WTC11 (cell line): ENCODE measurements at places on chromosomes 12 and 14. TPM values are rescaled to one million over a fixed set of nuclear protein-coding genes. Genes with fewer than 3 reads are reported as not detected.
A peak's percentile ranks its signal among the peaks of the same experiment; 100 is the strongest.

Gene TUBA1C
- total RNA-seq = 458 to 540 TPM (median 478 TPM) in 3 replicates

Gene GPRC5D
- total RNA-seq = 0.33 TPM in 1 of 3 replicates, not detected in the others

Gene HSP90AA1
- 808 to 842 TPM (median 832 TPM) in 3 replicates for total RNA-seq

Gene CIDEB
- total RNA-seq = 4.7 to 6.1 TPM (median 5.6 TPM) in 3 replicates

Gene PRB2
- not detected in 3 replicates for total RNA-seq

Gene DNAJC22
- total RNA-seq = 0.14 to 0.24 TPM (median 0.23 TPM) in 3 replicates

Gene CNTN1
- 15.6 to 17.0 TPM (median 16.9 TPM) in 3 replicates for total RNA-seq

Gene SLC15A4
- 5.6 to 6.4 TPM (median 5.8 TPM) in 3 replicates for total RNA-seq

Gene CD163L1
- 0.26 to 1.0 TPM (median 0.32 TPM) in 3 replicates for total RNA-seq

DNA sequence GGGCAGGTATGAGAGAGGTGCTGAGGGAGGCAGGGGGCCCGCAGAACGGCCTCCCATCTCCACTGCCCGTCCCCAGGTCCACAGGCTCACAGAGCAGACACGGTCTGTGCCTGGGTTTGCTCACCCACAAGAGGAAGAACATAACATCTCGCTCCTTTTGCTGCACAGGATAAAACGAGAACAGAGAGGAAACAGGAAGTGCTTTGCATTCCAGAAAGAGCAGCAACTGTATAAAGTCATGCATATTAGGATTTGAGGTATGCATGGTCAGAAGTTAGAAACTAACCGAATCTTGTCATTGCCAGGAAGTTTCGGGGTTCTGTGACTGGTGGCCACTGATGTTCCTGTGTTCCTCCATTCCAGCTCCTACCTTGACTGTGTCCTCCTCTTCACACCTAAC is 25.0 kb downstream of the NTF3 start:
- no peaks in the 10 kb centered on the region for H3K27me3 ChIP-seq
- no peak for DNase-seq
- H3K4me1 ChIP-seq = peaks cover 22% of the 10 kb centered on the region
- H3K36me3 ChIP-seq = no peaks in the 10 kb centered on the region
- H3K4me3 ChIP-seq = no peak overlapping the region
- H3K27ac ChIP-seq = no peak overlapping the region

GRCh38 chr14:68291820-68292219 is 472.2 kb downstream of the RAD51B start:
- no peaks in the 10 kb centered on the region for H3K36me3 ChIP-seq
- peak overlapping the region; percentile 78 for H3K27ac ChIP-seq
- H3K4me1 ChIP-seq = peaks cover 46% of the 10 kb centered on the region
- H3K4me3 ChIP-seq = no peak overlapping the region
- DNase-seq = peak; percentile 59

DNA sequence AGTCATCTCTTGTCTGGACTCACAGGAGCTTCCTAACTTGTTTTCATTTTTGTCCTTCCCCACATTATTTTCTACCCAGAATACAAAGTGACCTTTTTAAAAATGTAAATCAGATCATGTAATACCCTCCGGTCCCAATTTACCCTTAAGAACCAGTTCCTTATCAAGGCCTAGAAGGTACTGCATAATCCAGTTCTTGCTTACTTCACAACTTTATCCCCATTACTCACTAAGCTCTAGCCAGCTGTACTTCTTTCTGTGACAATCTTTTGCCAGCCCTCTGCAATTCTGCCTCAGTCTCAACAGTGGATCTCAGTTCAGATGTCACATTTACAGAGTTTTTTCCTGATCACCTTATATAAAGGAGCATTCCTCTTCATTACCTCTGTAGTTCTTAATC is 11.6 kb downstream of the RAP1B start:
- H3K27me3 ChIP-seq = no peaks in the 10 kb centered on the region
- H3K4me1 ChIP-seq = peaks cover 48% of the 10 kb centered on the region
- peaks cover 25% of the 10 kb centered on the region for H3K36me3 ChIP-seq
- no peak for DNase-seq
- no peak overlapping the region for H3K4me3 ChIP-seq

- H3K27me3 ChIP-seq = no peaks in the 10 kb centered on the region; the same call in 1 of the 2 replicates
- H3K4me3 ChIP-seq = no peak overlapping the region
- H3K4me1 ChIP-seq = peaks cover 53% of the 10 kb centered on the region
- no peak for DNase-seq
Observed at GRCh38 chr12:19436931-19437330, 2.4 kb upstream of the AEBP2 start.

DNA sequence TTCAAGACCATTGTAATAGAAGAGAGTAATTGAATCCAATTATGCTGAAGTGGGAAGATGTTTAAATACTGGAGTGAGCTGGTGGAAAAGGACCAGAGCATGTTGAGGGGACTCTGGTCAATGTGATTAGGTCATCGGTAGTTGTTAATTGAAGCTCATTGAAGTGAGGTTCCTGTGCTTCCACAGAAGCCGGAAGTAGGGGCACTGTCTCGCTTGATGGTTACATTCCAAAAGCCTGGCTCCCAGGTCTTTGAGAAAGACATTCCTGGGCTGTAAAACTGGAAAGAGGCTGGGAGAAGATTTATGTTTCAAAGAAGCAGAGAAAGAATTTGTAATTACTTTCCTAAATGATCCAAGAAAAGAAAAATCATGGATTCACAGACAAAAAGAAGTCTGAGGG is 12.3 kb upstream of the CLECL1 start:
- no peaks in the 10 kb centered on the region for H3K36me3 ChIP-seq
- DNase-seq = no peak
- H3K4me1 ChIP-seq = peaks cover 21% of the 10 kb centered on the region
- H3K4me3 ChIP-seq = no peak overlapping the region
- no peak overlapping the region; the same call in 1 of the 2 replicates for H3K27ac ChIP-seq

GRCh38 chr12:23523339-23523738 is 426.1 kb downstream of the SOX5 start:
- no peaks in the 10 kb centered on the region; the same call in 1 of the 2 replicates for H3K27me3 ChIP-seq
- no peak for DNase-seq
- H3K36me3 ChIP-seq = peaks cover 35% of the 10 kb centered on the region
- H3K4me3 ChIP-seq = no peak overlapping the region
- peaks cover 4% of the 10 kb centered on the region; the same call in 1 of the 2 replicates for H3K4me1 ChIP-seq

DNA sequence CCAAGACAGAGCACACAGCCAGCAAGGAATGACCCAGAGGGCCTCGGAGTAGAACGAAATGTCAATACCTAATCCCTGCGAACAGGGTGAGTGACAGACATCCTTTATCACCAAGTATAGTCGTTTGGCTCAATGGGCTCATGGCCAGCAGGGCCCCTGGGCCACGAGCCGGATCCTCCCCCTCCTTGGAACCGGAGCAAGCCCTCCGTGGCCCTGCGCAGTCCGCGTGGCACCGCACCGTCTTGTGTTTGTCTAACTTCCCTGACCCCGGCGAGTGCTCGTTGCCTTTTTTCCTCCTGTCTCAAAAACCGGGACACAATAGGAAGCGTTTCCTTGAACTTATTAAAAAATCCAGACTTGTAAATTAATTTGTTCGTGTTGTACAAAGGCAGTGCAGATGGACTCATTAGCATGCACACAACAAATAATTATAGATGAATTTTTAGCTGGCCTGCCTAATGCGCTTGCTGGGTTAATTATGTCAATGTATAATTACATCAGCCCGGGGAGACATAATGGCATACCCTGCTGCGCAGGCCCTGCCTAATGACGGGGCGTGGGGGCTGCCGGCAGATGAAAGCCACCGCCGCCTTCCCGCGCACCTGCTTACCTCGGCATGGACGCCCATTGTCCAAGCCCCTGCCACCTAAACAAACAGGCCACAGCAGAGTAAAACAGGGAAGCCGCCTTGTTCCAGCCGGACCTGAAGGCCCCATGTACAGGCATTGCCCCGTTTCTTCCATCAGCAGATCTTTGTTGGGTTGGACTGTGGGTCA is 81.6 kb downstream of the PHETA1 start:
- H3K27me3 ChIP-seq = no peaks in the 10 kb centered on the region
- peaks cover 20% of the 10 kb centered on the region for H3K4me1 ChIP-seq
- H3K27ac ChIP-seq = no peak overlapping the region; the same call in 1 of the 2 replicates

- no peak overlapping the region for H3K27ac ChIP-seq
- H3K36me3 ChIP-seq = peaks cover 88% of the 10 kb centered on the region
- H3K4me1 ChIP-seq = no peaks in the 10 kb centered on the region
- no peak for DNase-seq
Observed at GRCh38 chr12:120137833-120138232, 21.3 kb upstream of the RAB35 start.

GRCh38 chr12:88309546-88309945 is 167.4 kb downstream of the TMTC3 start:
- H3K27me3 ChIP-seq = no peaks in the 10 kb centered on the region
- H3K36me3 ChIP-seq = no peaks in the 10 kb centered on the region
- no peaks in the 10 kb centered on the region for H3K4me1 ChIP-seq
- DNase-seq = no peak

DNA sequence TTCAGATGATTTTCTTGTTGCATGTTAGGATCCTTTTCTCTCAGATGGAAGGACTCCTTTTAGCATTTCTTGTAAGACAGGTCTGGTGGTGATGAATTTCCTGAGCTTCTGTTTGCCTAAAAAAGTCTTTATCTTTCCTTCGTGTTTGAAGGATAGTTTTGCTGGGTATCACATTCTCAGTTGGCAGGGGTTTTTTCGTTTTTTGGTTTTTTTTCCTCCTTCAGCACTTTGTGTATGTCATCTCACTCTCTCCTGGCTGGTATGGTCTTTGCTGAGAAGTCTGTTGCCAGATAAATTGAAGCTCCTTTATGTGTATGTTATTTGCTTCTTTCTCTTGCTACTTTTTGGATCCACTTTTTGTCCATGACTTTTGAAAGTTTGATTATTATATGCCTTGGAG is 15.6 kb upstream of the TXNRD1 start:
- peaks cover 11% of the 10 kb centered on the region for H3K4me1 ChIP-seq
- no peak for DNase-seq
- no peaks in the 10 kb centered on the region for H3K27me3 ChIP-seq
- H3K36me3 ChIP-seq = peaks cover 11% of the 10 kb centered on the region

DNA sequence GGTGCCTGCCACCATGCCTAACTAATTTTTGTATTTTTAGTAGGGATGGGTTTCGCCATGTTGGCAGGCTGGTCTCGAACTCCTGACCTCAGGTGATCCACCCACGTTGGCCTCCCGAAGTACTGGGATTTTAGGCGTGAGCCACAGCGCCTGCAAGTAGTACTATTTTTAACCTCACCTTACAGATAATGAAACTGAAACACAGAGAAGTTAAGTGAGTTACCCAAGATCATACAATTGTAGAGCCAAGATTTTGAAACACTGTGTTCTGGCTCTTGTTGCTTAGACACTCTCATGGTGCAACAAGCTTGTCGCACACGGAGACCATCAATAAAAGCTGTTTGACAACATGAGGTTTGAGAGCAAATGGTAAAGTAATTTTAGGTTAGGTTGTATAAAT is 159.1 kb upstream of the LMNTD1 start:
- H3K36me3 ChIP-seq = peaks cover 42% of the 10 kb centered on the region
- H3K4me3 ChIP-seq = no peak overlapping the region
- no peak for DNase-seq
- H3K27me3 ChIP-seq = peaks cover 3% of the 10 kb centered on the region

DNA sequence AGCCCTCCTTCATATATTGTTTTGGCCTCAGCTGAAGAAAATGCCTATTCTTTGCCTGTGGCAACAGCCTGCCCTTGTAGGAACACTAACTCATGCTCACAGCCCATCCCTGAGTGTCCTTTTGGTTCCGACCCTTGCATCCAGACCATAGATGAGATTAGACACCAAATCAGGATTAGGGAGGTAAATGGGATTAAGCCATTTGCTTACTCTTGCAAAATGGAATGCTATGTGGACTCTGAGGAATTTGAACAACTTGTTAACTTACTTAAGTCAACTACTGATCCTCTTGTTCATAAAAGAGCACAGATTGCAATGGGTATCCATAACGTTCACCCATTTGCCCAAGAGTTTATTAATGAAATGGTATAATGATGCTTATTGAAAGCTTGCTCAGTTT is 27.3 kb downstream of the TSHR start:
- DNase-seq = no peak
- H3K4me3 ChIP-seq = no peak overlapping the region
- no peak overlapping the region for H3K27ac ChIP-seq
- H3K27me3 ChIP-seq = no peaks in the 10 kb centered on the region
- no peaks in the 10 kb centered on the region for H3K4me1 ChIP-seq

GRCh38 chr14:74558655-74559054 is 53.4 kb downstream of the LTBP2 start:
- H3K4me3 ChIP-seq = no peak overlapping the region
- H3K4me1 ChIP-seq = peaks cover 12% of the 10 kb centered on the region
- no peak for DNase-seq
- no peaks in the 10 kb centered on the region for H3K36me3 ChIP-seq

DNA sequence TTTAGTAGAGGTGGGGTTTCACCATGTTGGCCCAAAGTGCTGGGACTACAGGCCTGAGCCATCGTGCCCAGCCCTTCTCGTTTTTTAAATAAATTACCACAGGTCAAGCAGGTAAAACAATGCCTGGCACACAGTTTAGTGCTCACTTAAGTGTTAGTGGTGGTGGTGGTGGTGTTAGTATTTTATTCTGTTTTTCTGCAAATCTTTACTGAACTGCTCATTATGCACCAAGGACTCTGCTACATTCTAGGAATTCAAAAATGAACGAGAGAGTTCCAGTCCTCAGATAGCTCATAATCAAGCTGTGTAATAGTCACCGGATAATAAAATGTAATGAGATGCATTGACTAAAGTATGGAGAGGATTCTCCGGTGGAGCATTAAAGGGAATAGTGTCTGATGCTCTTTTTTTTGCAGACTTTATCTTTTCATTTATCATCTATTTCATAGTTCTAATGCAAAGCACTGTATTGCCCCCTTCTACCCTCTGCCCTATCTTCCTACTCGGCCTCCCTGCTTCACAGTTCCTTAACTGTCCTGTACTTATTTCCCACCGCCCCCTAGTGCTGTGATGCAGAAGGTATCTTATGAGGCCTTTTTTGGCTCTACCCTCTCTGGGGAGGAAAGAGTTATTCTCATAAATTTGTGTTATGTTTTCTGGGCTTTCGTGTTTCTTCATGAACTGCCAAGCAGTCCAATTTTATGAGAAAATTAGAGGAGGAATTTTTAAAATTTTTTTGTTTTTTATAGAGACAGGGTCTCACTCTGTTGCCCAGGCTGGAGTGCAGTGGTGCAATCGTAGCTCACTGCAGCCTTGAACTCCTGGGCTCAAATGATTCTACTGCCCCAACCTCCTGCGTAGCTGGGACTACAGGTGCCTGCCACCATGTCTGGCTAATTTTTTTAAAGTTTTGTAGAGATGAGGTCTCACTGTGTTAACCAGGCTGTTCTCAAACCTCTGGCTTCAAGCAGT is 1.0 kb downstream of the ITFG2 start:
- peaks cover 13% of the 10 kb centered on the region for H3K4me1 ChIP-seq
- peak; percentile 54 for DNase-seq
- peak overlapping the region; percentile 99 for H3K4me3 ChIP-seq
- H3K27ac ChIP-seq = peak overlapping the region; percentile 90
- no peaks in the 10 kb centered on the region for H3K27me3 ChIP-seq

DNA sequence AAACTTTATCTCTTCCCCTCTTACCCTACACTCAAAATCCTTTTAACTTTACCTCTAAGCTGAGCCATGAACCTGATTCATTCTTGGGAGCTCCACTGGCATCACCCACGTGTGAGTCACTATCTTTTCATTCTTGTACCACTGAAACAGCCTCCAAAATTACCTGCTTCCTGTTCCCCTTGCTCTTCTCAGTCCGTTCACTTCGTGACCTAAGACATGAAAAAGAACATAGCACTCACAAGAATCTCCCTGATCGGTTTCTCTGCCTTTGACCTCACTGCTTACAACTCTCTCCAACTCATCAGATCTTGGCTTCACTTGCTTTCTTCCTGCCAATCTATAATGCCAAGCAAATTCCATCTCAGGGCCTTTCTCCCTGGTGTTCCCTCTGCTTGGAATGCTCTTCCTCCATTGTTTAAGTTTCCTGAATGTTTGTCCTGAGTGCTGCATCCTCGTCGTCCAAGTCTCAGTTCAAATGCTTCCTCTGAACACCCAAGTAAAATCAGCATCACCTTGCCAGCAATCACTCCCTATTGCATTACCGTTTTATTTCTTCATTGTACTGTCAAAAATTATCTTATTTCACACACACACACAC is 9.2 kb downstream of the GLIPR1 start:
- no peak overlapping the region for H3K4me3 ChIP-seq
- peaks cover 21% of the 10 kb centered on the region for H3K4me1 ChIP-seq
- no peak for DNase-seq
- H3K27ac ChIP-seq = peak overlapping the region; percentile 71; the same call in 1 of the 2 replicates
- no peaks in the 10 kb centered on the region for H3K27me3 ChIP-seq
- H3K36me3 ChIP-seq = no peaks in the 10 kb centered on the region
